ENCODE measurements at places on chromosomes 6 and 20.

GRCh38 chr20:650281-650680 is 2.7 kb downstream of the SRXN1 start:
- no peak for DNase-seq

DNA sequence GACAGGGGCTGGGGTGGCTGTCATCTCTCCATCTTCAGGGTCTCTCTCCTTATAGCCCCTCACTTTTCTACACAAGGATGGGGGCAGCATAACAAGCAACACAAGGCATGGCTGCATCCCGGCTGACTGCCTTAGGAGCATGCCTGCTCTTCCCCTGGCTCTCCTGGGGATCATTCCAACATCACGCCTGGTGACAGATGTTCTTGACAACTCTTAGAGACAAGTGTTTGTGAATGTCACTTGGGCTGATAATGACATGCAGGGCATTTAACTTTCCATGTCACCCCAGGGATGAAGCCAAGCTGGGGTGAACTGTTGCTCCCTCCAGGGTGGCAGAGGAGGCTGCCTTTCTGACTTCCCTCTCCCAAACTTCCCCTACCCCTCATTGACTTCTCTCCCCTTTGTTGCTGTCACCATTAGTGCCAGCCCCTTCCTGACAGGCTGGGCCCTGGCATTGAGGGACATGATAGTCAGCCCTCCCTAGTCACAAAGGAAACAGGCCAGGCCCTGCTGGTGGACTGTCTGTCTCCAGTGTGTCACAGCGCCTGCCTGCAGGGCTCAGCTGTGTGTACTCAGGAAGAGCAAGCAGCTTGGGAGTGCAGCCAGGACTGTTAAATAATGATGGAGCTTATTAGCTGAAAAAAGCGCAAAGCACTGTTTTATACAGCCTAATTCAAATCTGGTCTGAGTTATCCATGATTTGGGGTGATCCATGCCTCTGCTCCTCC is 161.8 kb downstream of the LRFN2 start:
- no peak for DNase-seq

DNA sequence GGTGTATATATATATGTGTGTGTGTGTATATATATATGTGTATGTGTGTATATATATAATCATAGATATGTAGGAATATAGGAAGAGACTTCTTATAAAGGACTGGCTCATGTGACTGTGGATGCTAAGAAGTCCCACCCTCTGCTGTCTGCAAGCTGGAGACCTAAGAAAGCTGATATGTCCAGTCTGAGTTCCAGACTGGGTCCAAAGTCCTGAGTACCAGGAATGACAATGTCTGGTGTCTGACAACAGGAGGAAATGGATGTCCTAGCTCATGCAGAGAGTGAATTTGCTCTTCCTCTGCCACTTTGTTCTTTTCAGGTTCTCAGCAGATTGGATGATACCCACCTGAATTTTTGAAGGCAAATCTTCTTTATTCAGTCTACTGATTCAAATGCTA is 7.1 kb downstream of the ALDH5A1 start:
- DNase-seq: no peak

DNA sequence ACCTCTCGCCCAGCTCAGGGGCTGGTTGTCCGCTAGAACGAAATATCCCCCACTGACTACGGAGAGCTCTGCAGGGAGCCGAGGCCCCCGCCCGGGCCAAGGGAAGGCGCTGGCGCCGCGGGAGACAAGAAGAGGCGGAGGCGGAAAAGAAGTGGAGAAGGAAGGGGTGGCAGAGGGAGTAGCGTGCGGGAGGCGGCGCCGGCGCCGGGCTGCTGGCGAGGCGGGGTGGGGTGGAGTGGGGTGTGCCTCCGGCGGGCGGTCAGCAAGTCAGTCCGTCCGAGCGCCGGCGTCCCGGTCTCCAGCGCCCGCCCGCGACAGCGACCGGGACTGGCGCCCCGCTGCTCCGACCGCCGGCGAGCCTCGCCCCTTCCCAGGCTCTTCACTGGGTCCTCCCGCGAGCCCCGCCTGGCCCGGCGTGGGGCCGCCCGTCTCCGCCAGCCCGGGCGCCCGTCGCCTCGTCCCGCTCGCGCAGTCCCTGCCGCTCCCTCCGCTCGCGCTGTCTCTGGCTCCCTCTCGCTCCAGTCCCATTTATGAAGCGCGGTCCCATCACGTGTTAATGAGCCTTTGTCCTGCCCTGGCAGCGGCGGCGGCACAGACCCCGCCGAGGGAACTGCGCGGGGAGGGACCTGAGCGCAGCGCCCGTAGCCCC is at the start of gene CNR1:
CNR1 (minus strand) TSS at position 504 of the 649 bp plus-strand sequence. CDS start 21,073 bp downstream, outside the sequence.
- DNase-seq: no peak

- no peak for DNase-seq
These were observed 267.2 kb upstream of the TCF21 start for GRCh38 chr6:133621751-133622150.

DNA sequence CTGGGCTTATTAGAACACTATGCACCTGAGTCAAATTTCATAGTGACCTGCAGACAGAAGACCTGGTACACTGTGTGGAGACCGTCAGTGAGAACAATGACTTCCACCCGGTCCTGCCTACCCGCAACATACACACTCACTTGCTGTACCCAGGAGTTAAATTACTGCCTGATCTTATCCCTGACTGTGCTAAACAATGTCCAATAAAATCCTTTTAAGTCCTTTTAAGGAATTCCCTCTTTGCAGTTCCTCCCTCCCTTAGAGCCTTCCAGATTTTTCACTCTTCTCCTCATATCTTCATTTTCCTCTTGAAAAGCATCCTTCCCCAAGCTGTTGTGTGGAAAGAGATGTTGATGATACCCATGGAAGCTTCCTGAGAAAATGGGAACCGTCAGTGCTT is 3.4 kb upstream of the KCNG1 start:
- DNase-seq: no peak

DNA sequence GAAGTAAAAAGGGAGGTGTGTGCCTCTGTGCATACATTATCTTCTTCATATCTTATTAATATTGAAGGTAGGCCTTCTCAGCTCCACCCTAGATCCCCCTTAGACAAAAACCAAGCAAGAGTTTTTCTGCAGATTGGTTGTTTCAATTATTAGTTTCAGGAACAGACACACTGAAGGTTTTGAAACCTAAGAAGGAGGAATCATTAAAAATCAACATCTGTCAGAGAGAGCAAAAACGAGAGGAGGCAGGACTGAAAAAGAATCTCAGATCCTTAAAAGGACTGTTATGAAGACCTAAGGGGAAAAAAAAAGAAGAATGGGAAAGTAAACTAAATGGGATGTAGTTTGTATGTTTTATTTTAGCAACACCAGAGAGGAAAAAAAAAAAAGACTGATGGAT is 560.8 kb upstream of the JAG1 start:
- no peak for DNase-seq

- no peak for DNase-seq
These were observed 94.3 kb downstream of the PAK5 start for GRCh38 chr20:9744551-9744950.
